Fibroblast of lung (primary cell): ENCODE measurements at places on chromosomes 7 and 10. TPM values are rescaled to one million over a fixed set of nuclear protein-coding genes. Genes with fewer than 3 reads are reported as not detected.

Gene BICC1
- total RNA-seq = 62.7 and 64.7 TPM in 2 replicates

Gene SPDYE2B
- total RNA-seq = not detected in 2 replicates

Gene ZNF398
- total RNA-seq = 5.9 and 7.3 TPM in 2 replicates

Gene FAM20C
- 52.9 and 70.7 TPM in 2 replicates for total RNA-seq

Gene PRKAG2
- 8.0 and 11.9 TPM in 2 replicates for total RNA-seq

Gene ASAH2
- total RNA-seq = 0.51 and 0.99 TPM in 2 replicates

GRCh38 chr7:82616059-82616728 is 172.6 kb upstream of the CACNA2D1 start:
- no peaks in the 10 kb centered on the region for H3K4me1 ChIP-seq
- no peak for DNase-seq
- no peaks in the 10 kb centered on the region for H3K36me3 ChIP-seq
- H3K27me3 ChIP-seq = no peaks in the 10 kb centered on the region
- no peak overlapping the region for H3K4me3 ChIP-seq

DNA sequence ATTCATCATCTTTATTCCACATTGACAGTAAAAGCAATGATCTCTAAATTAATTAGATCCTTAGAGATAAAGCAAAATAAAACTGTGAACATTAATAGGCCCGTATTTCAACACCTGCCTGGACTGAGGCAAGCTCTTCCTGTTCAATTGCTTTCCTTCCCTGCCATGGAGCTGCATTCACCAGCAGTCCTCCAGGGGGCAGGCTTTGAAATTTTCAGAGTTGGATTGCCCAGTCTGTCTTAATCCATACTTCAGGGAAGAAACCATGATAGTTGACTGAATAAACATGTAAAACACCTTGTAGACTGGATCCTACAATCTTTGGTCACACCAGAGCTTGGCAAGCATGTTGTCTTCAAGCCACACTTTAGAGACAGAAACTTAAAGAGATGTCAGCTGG is 936.6 kb downstream of the NRG3 start:
- no peaks in the 10 kb centered on the region for H3K36me3 ChIP-seq
- no peaks in the 10 kb centered on the region for H3K4me1 ChIP-seq
- no peaks in the 10 kb centered on the region for H3K27me3 ChIP-seq
- H3K4me3 ChIP-seq = no peak overlapping the region
- no peak overlapping the region for H3K27ac ChIP-seq

- peaks cover 35% of the 10 kb centered on the region for H3K4me1 ChIP-seq
- H3K27ac ChIP-seq = peak within 1 kb of the TSS; percentile 99
- H3K4me3 ChIP-seq = peak within 1 kb of the TSS; percentile 58
- DNase-seq = no peak
Measured at GRCh38 chr10:86968271-86968993, at the start of gene ADIRF. TSS of gene ADIRF (plus strand) at chr10:86968482. CDS start at chr10:86968545, 63 bp downstream.

DNA sequence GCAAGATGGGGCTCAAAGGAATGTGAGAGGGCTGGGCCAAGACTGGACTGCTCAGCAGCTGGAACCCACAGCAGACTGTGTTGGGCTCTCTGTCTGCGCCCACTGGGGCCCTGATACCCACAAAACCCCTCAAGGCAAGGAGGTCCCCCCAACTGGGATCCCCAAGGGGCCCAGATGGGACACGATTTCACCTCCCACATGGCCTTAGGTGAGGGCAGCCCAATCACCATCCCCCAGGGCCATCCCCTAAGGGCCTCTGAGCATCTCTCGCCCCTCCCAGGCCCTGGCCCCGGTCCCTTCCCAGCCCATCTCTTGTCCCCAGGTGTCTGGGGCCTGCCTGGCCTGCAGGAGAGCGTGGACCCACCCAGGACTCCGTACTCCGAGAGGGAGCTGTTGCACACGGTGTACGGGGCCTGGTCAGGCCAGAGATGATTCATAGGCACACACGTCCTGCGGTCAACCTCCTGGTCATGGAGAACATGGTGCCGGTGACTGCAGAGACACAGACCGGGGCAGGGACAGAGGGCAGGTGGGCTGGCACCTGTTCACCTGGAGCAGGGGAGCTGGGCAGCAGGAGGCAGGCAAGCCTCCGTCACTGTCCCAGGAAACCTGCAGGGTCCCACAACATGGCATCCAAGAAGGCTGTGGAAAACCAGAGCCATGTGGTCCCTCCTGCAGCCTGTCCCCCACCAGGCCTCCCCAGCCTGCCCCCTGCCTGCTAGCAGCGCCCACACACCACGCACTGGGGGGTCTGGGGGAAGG is 21.6 kb downstream of the OGDHL start:
- H3K4me1 ChIP-seq = no peaks in the 10 kb centered on the region
- no peak for DNase-seq
- no peak overlapping the region for H3K27ac ChIP-seq
- no peaks in the 10 kb centered on the region for H3K27me3 ChIP-seq
- H3K36me3 ChIP-seq = no peaks in the 10 kb centered on the region

GRCh38 chr7:142813226-142813625 is 41.6 kb upstream of the EPHB6 start:
- DNase-seq = peak; percentile 86
- H3K4me1 ChIP-seq = no peaks in the 10 kb centered on the region
- peaks cover 2% of the 10 kb centered on the region for H3K27me3 ChIP-seq
- no peak overlapping the region for H3K4me3 ChIP-seq
- no peak overlapping the region for H3K27ac ChIP-seq

DNA sequence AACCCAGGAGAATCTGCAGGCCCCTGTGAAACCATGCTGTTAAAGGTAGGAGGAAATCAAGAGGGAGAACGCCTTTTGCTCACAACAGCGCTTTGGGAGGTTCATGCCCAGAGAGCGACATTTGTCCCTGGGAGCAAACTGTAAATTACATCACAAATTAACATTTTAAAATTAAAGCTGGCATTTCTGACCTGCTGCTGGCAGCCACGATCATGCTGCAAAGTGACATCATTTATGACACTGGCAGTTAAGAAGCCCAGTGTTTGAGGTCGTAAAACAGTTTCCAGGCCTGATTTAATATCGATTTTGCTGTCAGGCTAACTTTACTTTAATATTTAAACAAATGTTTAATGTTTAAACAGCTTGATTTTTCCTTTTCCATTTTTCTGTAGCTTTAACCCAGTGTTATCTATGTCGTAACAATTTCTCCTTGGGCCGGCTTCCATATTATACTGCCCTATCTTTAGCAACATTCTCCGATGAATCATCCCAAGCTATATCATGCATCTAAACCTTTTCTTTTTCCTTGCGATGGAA is 86.5 kb upstream of the NPVF start:
- H3K27ac ChIP-seq = no peak overlapping the region
- no peaks in the 10 kb centered on the region for H3K4me1 ChIP-seq
- no peaks in the 10 kb centered on the region for H3K27me3 ChIP-seq

GRCh38 chr10:116740971-116741370 is 1.4 kb downstream of the HSPA12A start:
- DNase-seq = no peak
- peak overlapping the region; percentile 85 for H3K4me3 ChIP-seq
- no peaks in the 10 kb centered on the region for H3K27me3 ChIP-seq
- H3K27ac ChIP-seq = peak overlapping the region; percentile 68
- H3K4me1 ChIP-seq = peaks cover 4% of the 10 kb centered on the region

DNA sequence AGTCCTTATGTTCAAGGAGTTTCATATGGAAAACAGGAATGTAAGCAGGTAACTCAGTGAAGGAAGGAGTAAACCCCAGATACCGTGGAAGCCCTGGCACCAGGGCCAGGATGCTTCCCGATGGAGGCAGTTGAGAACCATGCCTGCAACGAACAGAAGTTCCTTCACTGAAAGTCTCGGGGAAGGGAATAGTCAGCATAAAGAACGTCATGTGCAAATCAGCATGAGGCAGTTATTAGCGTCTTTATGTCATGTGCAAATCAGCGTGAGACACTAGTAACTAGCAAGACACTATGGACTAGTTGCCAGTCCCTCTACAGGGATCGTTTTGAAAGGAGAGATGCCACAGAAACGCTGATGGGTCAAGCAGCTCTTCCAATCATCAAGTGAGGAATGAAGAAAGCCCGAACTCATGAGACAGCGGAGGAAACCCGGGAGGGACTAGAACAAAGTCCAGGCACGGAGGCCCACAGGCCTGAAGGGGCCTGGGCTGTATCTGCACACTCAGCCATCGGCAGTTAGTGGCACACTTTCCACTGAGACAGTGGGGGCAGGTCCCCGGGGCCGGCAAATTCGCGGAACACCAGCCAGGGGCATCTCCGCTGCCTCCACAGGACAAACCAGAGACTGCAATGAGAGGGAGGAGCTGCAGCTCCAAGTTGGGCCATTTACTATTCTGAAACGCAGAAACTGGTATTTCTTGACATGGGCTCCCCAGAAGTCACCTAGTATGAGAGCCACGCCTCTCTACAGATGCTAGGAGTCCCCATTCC is 109.6 kb downstream of the SFMBT2 start:
- no peak for DNase-seq
- no peaks in the 10 kb centered on the region for H3K4me1 ChIP-seq
- H3K4me3 ChIP-seq = no peak overlapping the region
- H3K36me3 ChIP-seq = no peaks in the 10 kb centered on the region
- no peaks in the 10 kb centered on the region for H3K27me3 ChIP-seq
- H3K27ac ChIP-seq = no peak overlapping the region

DNA sequence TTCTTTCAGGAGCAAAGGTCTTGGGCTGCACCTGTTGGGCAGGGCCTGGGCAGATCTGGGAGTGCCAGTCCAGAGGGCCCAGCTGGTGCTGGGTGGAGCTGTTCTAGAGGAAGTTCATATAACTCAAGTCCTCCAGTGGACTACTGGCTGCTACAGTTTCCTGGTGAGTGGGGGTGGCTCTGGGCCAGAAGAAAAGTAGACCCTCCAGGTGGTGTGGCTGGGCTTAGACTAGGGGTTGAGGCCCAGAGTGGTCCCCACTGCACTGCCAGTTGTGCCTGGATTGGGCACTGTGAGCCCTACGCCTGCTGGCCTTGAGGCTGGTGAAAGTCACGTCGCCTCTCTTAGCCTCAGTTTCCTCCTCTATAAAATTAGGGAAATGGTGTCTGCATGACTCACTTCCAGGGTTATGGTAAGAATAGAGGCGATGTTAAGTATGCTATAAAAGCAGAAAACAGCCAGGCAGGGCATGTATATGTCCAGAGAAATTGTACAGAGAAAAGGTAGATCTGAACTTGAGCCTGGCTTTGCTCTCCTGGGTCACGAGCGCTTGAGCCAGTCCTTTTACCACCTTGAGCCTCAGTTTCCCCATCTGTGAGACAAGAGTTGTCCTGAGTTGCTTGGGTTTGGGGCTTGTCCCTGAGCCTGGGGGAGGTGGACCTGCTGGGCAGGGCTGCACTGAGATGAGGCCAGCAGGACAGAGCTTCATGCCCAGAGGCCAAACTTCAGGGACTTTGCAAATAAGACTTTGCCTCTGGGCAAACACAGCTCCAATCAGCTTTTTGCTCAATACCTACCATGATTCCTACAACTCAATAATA is 3.8 kb upstream of the CLDN3 start:
- no peak overlapping the region for H3K27ac ChIP-seq
- no peak for DNase-seq
- H3K4me1 ChIP-seq = no peaks in the 10 kb centered on the region
- no peak overlapping the region for H3K4me3 ChIP-seq
- H3K36me3 ChIP-seq = no peaks in the 10 kb centered on the region

GRCh38 chr7:68200051-68200670 is 1203.5 kb downstream of the TYW1 start:
- H3K27ac ChIP-seq = no peak overlapping the region
- no peaks in the 10 kb centered on the region for H3K27me3 ChIP-seq
- H3K36me3 ChIP-seq = no peaks in the 10 kb centered on the region

DNA sequence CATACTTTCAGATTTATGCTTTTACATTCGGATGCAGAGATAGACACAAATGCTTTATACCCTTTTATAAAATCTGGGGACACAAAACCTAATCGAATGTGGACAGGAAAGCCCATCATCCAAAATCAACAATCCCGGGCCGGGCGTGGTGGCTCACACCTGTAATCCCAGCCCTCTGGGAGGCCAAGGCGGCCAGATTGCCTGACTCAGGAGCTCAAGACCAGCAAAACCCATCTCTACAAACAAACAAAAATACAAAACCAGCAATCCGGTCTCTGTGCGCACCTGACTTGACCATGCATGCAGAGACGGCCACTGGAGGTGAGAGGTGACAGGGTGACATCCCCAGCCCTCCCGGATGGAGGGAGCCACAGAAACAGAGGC is 13.5 kb downstream of the COBL start:
- no peak overlapping the region for H3K27ac ChIP-seq
- no peaks in the 10 kb centered on the region for H3K27me3 ChIP-seq
- no peak overlapping the region for H3K4me3 ChIP-seq
- no peak for DNase-seq
- no peaks in the 10 kb centered on the region for H3K4me1 ChIP-seq

GRCh38 chr7:149772956-149773434 is 393 bp downstream of the ZNF467 start:
- H3K4me3 ChIP-seq = peak overlapping the region; percentile 57
- peaks cover 10% of the 10 kb centered on the region for H3K27me3 ChIP-seq
- no peaks in the 10 kb centered on the region for H3K4me1 ChIP-seq
- DNase-seq = no peak

DNA sequence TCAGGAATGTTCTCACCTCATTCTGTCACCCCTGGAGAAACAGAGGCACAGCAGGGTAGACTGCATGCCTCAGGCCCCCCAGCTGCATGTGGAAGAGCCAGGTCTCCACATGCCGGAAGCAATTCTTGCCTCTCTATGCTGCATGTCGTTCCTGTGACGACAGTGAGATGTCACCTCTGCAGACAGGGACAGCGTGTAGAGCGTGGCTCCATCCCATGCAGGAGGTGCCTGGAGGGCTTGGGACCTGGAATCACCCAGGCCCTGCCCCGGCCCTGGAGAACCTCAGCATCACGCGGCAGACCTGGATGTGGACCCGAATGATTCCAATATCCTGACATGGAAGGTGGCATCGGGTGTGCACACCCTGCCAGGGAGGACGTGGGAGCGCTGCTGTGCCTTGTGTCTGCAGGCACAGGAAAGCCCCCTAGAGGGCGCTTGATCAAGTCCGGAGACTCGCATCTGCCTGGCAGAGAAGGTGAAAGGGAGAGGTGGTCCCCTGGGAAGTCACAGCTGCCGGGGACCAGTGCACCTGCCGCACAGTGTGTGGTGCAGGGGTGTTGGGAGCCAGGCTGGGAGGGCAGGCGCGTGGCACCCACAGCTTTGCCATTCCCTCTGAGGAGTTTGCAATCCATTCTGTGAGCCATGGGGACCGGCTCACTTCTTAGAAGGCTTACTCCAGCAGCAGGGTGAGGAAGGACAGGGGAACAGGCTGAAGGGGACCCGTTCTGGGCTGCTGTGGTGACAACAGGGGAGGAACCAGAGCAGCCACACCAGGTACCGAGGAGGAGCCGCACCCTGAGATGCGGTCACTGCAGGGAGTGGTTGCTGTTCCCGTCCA is 45.3 kb upstream of the EN2 start:
- H3K27me3 ChIP-seq = no peaks in the 10 kb centered on the region
- no peak overlapping the region for H3K4me3 ChIP-seq
- H3K36me3 ChIP-seq = no peaks in the 10 kb centered on the region
- H3K4me1 ChIP-seq = no peaks in the 10 kb centered on the region
- H3K27ac ChIP-seq = no peak overlapping the region
- DNase-seq = no peak
